ENCODE measurements at places on chromosomes 5 and 9.

DNA sequence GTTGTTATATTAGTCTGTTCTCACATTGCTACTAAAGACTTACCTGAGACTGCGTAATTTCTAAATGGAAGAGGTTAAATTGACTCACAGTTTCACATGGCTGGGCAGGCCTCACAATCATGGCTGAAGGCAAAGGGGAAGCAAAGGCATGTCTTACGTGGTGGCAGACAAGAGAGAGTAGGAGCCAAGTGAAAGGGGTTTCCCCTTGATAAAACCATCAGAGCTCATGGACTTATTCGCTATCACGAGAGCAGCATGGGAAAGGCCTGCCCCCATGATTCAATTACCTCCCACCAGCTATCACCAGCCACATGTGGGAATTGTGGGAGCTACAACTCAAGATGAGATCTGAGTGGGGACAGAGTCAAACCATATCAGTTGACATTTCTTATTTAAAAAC lies 374.5 kb upstream of the RORB start:
- DNase-seq = no peak

DNA sequence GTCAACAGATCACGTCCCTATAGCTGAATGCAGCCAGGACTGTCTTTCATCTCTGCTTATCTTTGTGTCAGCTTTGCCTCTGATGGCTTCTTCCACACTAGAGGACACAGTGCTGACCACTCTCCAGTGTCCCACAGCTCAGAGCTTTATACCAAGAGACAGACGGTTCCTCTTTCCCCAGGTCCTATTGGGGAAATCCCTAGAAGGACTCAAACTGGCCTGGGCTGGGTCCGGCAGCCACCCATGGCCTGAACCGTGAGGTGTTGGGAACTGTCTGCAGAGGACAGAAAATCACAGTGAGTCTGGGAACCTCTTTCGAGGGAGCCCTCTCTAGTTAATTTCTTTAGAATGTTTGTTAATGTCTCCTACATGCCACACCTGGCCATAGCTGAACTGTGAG lies 68.3 kb upstream of the SHB start:
- no peak for DNase-seq

GRCh38 chr5:11396917-11397316 lies 507.3 kb downstream of the CTNND2 start:
- no peak for DNase-seq

- no peak for DNase-seq
Measured at GRCh38 chr9:85089188-85089969, 419.9 kb downstream of the NTRK2 start.

- DNase-seq = no peak
Measured at GRCh38 chr5:141866096-141866495, 12.1 kb downstream of the PCDH1 start.

GRCh38 chr9:132423503-132423902 lies 13.5 kb downstream of the CFAP77 start:
- no peak for DNase-seq
